Muscle of back (tissue), 13 donors: ENCODE measurements at places on chromosomes 16 and 17.

GRCh38 chr16:2038382-2039231, 9.0 kb downstream of the NTHL1 start:
- peak; percentile 91 for DNase-seq

GRCh38 chr17:81456798-81457197, 55.8 kb downstream of the ACTG1 start:
- no peak for DNase-seq

- no peak for DNase-seq
Measured at GRCh38 chr17:62804822-62805221, 3.3 kb downstream of the MARCHF10 start.

- DNase-seq, result no peak
Measured at GRCh38 chr17:42548070-42548837, 4.5 kb upstream of the HSD17B1 start.

DNA sequence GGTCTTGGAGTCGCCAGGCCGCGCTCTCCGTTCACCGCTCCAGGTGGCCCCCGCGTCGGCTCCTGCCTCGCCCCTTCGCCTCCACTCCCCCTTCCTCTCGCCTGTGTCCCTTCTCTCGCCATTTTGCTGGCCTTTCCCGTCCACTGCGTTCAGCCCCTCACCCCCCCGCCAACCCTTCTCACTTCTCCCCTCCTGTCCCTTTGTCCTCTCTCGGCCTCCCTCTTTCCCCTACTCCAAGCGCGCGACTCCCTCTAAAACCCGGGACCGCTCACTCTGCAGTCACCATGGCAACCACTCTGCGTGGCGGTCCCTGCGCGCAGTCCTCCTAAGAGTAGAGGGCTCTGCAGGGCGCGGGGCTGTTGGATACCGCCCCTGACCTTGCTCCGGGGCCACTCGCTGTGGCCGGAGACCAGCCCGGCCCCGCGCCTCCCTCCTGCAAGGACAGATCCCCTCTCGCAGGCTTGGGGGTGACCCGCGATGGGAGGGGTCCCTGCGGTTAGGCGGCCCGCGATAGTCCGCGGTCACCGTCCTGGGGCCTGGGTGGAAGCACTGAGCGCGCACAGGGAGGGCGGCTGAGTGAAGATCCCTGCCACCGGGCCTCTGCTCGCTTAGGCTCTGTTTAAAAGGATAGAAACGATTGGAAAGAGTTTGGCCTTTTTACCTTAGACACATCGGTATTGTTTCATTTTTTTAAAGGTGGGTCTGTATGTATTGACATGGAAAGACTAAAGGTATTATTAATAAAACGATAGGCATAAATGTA, 454 bp downstream of the CCDC40 start:
- DNase-seq, result no peak

- DNase-seq, result peak; percentile 46
Measured at GRCh38 chr17:55660178-55660886, 62.3 kb downstream of the TMEM100 start.

DNA sequence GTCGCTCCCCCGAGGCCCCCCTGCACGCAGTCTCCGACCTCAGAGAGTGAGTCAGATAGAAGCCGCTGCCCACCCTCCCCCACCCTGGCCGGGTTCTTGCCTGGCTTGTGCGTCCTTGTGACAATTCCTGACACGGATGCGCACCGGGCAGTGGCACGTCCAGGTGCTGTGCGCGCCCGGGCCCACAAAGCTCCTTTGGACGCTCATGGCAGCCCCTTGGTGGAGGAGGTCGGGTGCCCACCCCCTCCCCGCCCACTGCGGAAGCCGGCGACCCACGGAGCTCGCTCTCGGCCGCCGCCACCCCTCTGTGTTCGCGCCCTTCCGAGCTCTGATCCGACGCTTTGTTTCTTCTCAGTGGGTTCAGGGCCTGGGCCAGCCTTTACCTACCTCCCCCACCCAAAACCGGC, 662 bp upstream of the TUBB3 start:
- peak; percentile 83 for DNase-seq

DNA sequence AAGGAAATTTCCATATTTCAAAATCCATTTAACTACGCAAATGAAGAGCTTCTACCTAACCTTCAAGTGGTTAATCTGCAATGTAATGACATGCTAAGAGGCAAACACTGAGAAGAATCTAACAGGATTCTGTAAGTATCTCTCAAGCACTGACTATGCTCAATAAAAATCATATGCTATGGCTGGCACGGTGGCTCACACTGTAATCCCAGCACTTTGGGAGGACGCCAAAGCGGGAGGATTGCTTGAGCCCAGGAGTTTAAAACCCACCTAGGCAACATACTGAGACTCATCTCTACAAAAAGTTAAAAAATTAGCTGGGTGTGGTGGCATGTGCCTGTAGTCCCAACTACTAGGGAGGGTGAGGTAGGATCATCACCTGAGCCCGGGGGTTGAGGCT, 32.7 kb downstream of the GNA13 start:
- no peak for DNase-seq

DNA sequence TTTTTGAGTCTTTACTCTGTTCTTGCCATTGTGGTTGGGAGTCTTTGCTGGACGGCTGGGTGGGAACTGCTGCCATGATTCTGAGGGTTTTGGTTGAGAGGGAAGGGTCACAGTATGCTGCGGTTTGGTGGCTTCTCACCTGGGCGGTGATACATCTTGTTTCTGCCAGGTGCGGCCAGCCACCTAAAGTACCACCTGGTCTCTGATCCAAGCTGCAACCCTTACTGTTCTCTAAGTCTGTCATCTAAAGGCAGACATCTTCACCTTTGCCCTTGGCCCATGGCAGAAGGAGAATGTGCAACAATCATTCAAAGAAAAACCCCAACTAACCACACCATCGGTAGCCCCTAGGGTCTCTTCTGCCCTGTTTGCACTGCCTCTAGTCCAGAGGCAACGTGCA, 19.6 kb upstream of the MPO start:
- no peak for DNase-seq
